Testis (tissue), 5 donors: ENCODE measurements at places on chromosomes 1 and 21. TPM values are rescaled to one million over a fixed set of nuclear protein-coding genes. Genes with fewer than 3 reads are reported as not detected.
A peak's percentile ranks its signal among the peaks of the same experiment; 100 is the strongest.

- H3K4me3 ChIP-seq = no peak overlapping the region
- H3K27me3 ChIP-seq = no peaks in the 10 kb centered on the region
- H3K4me1 ChIP-seq = peaks cover 30% of the 10 kb centered on the region
Observed at GRCh38 chr1:198167436-198167934, 10.7 kb downstream of the NEK7 start.

The BCAR3 gene
- 42.9 TPM for total RNA-seq

The SPRR3 gene
- not detected for total RNA-seq

DNA sequence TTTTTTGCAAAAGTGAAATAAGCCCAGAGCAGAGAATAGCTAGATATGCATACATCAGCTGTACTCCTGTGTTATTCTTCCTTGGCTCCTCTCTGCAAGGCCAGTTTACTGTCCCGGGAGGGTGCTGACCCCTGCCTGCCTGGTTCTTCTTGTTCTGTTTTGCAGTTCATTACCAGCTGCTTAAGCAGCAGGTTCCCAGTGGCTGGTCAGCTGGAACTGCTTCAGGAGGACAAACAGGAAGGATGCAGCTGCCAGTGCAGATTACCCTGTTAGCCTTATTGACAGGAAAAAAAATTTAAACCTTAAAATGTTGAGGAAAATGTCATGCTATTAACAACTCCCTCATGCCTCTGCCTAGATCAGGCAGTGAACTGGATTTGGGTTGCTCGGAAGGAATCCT lies 16.0 kb upstream of the LRIG2 start:
- no peaks in the 10 kb centered on the region for H3K27me3 ChIP-seq
- no peaks in the 10 kb centered on the region for H3K36me3 ChIP-seq
- peak; percentile 54 for DNase-seq
- H3K4me3 ChIP-seq = no peak overlapping the region
- peaks cover 5% of the 10 kb centered on the region for H3K4me1 ChIP-seq

- H3K4me1 ChIP-seq = no peaks in the 10 kb centered on the region
- DNase-seq = no peak
- no peaks in the 10 kb centered on the region for H3K27me3 ChIP-seq
- no peak overlapping the region for H3K27ac ChIP-seq
- no peaks in the 10 kb centered on the region for H3K36me3 ChIP-seq
Observed at GRCh38 chr21:34822942-34823341, 154.1 kb downstream of the CLIC6 start.

DNA sequence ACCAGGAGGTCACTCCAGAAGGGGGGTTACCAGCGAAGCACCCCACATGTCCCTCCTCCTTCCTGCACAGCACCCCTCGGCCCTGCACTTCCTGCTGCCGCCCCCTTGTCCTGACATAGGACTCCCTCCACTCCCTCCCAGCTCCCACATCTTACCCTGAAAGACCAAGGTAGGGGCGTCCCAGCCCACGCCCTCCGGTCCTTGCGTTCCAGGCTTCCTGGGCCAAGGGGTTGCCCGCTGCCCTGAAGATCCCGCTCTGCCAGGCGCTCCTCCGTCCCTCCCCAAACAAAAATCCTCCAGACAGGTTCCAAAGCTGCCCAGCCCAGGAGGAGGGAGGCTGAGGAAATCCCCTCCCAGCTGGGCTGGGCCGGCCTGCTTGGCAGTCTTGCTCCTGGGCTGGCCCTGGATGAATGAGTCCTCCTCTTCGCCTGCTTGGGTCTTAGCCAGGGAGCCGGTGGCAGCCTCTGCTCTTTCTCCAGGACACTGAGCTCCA lies at the start of gene RHBDL2:
Gene RHBDL2 (minus strand): TSS at position 304 of the 493 bp plus-strand sequence. CDS start 22,618 bp downstream, outside the sequence.
- peak within 1 kb of the TSS; percentile 48 for H3K4me3 ChIP-seq
- peak; percentile 87 for DNase-seq
- H3K27ac ChIP-seq = no peak within 1 kb of the TSS
- H3K36me3 ChIP-seq = no peaks in the 10 kb centered on the region
- H3K4me1 ChIP-seq = peaks cover 9% of the 10 kb centered on the region
- no peaks in the 10 kb centered on the region for H3K27me3 ChIP-seq

The SEC16B gene
- 4.8 TPM for total RNA-seq

The PRAMEF4 gene
- not detected for total RNA-seq

DNA sequence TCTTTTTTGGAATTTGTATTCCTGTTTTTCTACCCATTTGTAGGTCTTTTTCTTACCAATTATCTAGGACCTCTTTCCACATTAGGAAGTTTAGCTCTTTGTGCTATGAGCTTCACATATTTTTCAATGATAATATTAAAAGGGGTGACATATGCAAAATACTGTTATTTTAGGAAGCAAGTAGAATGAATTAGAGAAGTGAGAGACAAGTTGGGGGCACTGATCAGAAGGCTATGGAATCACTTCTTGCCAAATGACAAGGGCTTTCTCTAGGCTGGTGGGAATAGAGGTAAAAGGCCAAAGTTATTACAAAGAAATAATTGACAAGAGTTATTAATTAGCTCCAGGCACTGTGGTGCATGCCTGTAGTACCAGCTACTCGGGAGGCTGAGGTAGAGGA lies 4.3 kb upstream of the BCAR3 start:
- H3K36me3 ChIP-seq = no peaks in the 10 kb centered on the region
- H3K27ac ChIP-seq = no peak overlapping the region
- no peaks in the 10 kb centered on the region for H3K27me3 ChIP-seq

The AMY1C gene
- total RNA-seq = 1.7 TPM

The OR6K3 gene
- 0.19 TPM for total RNA-seq

GRCh38 chr1:234458352-234459017 lies 20.5 kb downstream of the TARBP1 start:
- H3K4me1 ChIP-seq = no peaks in the 10 kb centered on the region
- DNase-seq = no peak
- H3K36me3 ChIP-seq = no peaks in the 10 kb centered on the region
- no peaks in the 10 kb centered on the region for H3K27me3 ChIP-seq
- no peak overlapping the region for H3K27ac ChIP-seq

DNA sequence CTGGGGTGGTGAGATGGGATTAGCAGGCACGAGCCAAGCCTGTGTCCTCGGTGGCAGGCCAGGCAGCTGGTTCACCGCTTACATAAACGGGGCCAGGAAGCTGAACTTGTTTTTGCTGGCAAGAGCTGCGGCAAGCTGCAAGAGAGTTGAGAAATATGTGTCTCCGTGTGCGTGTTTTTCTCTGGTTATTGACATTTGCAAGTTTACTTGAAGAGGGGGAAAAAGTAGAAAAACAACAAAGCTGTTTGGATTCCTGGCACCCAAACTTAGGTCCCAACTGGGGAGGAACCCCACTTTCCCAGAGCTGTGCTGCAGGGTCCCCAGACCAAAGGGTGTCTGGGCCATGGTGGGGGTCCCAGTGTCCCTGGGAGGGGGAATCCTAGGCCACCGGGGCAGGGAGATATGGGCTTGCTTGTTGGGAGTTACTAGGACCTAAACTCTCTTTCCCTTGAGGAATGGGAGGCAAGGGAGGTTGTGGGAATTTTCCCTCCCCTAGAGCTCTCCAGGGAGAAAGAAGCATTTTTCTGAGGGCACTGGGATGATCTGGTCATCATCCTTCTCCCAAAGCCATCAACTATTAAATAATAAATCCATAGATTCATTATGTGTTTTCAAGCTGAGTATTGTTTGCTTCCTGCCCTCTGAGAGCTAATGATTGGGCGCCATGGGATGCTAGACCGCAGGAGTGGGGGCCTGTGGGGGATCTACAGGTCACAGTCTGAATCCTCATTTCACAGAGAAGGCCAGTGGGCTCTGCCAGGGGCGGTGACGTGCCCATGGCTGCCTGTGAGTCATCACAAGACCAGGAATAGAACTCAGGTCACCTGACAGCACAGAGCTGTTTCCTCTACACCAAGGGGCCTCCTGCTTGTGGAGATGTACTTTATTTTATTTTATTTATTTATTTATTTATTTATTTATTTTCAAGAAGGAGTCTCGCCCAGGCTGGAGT lies 14.8 kb downstream of the IL6R start:
- no peaks in the 10 kb centered on the region for H3K36me3 ChIP-seq
- peak overlapping the region; percentile 74 for H3K27ac ChIP-seq
- peak; percentile 85 for DNase-seq
- no peak overlapping the region for H3K4me3 ChIP-seq

DNA sequence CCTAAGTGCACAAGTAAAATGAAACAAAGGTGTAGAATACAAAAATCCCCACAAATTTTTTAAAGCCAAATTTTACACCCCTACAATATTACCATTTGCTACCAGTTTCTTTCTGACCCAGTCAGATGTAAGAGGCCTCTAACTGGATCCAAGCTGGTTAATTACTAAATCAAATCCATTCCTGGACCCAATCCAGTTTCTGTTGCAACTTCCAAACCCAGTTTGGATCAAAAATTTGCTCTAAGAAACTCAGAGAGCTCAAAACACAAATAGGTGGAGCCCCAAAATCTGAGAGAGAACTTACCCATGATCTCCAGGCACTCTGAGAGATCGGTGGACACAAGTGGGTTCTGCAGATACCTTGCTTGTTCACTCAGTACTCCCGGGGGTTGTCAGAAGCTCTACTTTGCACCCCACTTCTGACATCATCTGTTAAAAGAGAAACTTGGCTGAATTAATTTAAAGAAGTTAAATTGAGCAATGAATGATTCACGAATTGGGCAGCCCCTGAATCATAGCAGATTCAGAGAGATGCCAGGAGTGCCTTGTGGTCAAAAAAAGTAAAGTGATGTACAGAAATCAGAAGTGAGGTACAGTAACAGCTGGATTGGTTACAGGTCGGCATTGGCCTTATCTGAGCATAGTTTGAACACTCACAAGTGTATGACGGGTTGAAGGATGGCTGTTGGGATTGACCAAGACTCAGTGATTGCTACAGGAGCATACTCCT lies 448.0 kb downstream of the KCNT2 start:
- no peaks in the 10 kb centered on the region for H3K27me3 ChIP-seq
- H3K36me3 ChIP-seq = no peaks in the 10 kb centered on the region
- H3K27ac ChIP-seq = no peak overlapping the region
- H3K4me3 ChIP-seq = no peak overlapping the region
- H3K4me1 ChIP-seq = no peaks in the 10 kb centered on the region

The OR2T33 gene
- total RNA-seq = 1.9 TPM

The SH3BP5L gene
- 31.5 TPM for total RNA-seq
